NCI-H2227 treated with DMSO at 0.1 percent for 48 hours (cell line): ENCODE measurements at places on chromosomes 7 and 10.

DNA sequence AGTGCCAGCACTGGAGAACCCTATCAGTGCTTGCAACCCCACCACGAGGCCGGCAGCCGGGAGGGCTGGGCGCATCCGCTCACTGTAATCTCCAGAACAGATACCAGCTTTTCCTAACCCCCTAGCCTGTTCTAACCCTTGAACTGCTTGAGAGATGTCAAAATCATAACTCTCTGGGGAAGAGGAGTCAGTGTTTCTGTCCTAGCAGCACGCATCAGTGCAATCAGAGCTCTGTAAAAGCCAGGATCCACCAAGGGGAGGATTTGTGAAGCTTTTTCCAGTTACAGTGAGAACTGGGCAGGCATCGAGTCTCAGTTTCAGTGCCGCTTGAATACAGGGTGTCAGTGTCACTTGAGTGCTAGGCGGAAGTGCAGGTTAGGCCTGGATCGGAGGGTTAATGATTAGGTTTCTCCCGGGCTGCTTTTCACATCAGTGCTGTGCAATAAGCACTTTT, 104.5 kb upstream of the INSYN2A start:
- DNase-seq, result peak; percentile 12

DNA sequence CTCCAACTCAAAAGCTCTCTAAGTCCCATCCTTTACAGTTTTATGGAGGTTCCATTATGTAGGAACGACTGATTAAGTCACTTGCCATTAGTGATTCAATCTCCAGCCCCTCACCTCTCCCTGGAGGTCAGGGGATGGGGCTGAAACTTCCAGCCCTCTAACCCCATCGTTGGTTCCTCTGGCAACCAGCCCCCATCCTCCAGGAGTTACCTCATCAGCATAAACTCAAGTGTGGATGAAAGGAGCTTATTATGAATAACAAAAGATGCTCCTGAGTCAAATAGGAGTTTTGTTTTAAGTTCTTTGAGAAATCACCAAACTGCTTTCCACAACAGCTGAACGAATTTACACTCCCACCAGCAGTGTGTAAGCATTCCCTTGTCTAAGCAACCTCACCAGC, 494.3 kb upstream of the AUTS2 start:
- no peak for DNase-seq

- DNase-seq, result peak; percentile 27
Observed at GRCh38 chr7:71735961-71736556, 604.1 kb downstream of the GALNT17 start.

GRCh38 chr7:120874722-120875121, 16.8 kb upstream of the TSPAN12 start:
- DNase-seq, result no peak

- no peak for DNase-seq
Observed at GRCh38 chr10:9824631-9825071, 1193.0 kb upstream of the CELF2 start.

GRCh38 chr10:79176052-79176501, 107.3 kb downstream of the ZMIZ1 start:
- no peak for DNase-seq
